ENCODE measurements at places on chromosomes 11 and 22.
A peak's percentile ranks its signal among the peaks of the same experiment; 100 is the strongest.

DNA sequence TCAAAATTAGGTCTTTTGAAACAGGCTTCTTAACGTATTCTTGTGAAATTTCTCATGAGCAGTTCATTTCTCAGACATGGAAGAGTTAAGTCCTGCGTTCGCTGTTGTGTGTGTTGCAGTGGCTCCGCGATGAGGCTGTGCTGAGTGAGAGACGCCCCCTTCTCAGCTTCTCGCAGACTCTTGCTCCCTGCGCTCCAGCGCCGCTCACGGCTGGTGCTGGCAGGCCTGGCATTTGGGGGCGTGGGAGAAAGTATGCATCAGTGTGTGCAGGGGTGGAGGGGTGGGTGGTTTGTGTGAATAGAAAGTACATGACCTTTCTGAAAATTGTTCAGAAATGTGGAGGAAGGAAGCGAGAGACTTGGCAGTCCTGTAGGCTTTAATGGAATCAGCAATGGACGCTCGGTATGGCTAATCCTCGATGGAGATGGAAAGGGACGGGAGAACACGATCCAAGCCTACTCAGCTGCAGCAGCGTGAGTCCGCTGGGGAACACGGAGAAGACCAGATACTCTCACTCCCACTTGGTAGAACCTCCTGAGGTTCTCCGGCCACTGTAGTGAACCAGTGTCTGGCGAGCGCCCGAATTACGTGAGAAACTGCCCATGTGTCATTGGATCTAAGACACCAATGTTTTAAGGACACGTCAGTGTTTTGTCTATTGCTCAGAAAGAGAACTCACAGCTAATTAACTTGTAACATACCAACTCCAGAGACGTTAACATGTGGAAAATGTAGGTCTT, 5.9 kb downstream of the TAB1 start:
- DNase-seq = no peak

- DNase-seq = no peak
Measured at GRCh38 chr22:44666207-44666585, 35.8 kb upstream of the PRR5 start.

- DNase-seq = peak; percentile 31
Measured at GRCh38 chr22:41501209-41501608, 32.3 kb downstream of the ACO2 start.

GRCh38 chr11:64233913-64234586, at the start of gene VEGFB:
Gene VEGFB, plus strand, starts transcription at chr11:64234584. Its CDS starts 250 bp downstream, at chr11:64234834.
- DNase-seq = peak; percentile 82

DNA sequence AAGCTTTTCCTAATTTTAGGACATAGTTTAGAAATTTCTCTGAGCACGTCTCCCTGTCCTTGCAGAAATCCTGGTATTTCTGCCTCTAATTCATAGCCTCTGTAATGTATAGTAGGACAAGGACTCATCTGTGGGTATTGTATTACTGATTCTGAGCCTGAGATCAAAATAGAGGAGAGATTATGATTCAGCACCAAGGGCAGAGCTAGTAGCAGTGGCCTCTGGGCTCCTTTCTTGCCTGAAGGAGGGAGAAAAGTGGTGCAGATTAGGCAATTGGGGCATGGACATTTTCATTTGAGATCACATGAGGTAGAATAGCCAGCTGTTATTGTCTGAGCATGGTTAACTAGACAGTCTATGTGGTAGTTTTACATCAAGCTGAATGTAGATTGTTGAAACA, 2.8 kb downstream of the MADD start:
- DNase-seq = no peak

- DNase-seq = no peak
Measured at GRCh38 chr22:47299211-47299862, 536.9 kb downstream of the TBC1D22A start.

GRCh38 chr11:19970944-19971343, 189.3 kb downstream of the DBX1 start:
- DNase-seq = no peak

GRCh38 chr11:33366918-33367317, 109.7 kb downstream of the HIPK3 start:
- no peak for DNase-seq

DNA sequence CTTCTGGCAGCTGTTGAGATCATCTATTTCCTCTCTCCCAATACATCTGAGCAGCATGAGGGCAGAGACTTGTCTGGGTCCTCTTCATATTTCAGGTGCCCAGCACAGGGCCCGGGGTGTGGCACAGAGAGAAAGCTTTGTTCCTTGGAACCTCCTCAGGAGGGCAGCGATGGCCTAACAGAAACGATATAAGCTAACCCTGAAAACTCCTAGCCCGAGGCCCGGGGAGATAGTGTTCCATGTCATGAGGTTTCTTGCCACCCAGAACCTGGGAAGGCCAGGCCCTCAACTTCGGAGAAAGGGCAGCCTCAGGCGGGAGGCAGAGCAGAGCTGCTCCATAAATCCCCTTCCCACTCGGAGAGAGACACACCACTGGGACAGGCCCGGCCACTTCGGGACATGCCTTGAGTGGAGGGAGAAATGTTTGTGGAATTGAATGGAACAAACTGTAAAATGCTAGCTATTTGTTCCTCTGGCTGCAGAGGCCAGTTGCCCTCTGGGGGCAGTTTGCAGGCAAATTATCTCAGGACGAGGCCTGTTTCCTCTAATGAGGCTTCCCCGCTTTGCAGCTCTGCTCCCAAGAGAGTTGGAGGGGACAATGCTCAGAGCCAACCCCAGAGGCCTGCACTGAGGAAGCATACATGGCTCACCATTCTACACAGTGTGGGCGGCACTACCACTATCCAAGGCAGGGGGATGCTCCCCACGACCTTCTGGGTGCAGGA, 11.6 kb downstream of the ARRB1 start:
- DNase-seq = no peak

DNA sequence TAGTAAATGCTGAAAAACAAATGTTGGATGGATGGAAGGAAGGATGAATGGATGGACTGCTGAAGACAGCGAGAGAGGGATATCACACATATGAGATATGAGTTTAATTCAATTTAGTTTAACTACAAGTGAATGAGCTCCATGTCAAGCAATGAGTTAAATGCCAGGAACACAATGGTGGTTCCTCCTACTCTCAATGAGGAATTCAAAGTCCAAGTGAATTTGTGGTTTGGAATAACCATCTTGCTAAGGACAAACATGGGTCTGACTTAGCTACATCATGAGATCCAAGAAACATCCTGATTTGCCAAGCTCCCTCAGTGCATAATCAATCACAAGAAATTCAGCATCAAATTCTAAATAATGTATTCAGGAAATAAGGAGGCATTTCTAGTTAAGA, 26.1 kb upstream of the PPP2R1B start:
- DNase-seq = no peak

GRCh38 chr22:44085743-44086270, 61.7 kb downstream of the PARVB start:
- peak; percentile 48 for DNase-seq

GRCh38 chr22:27798511-27799014, 3.0 kb downstream of the MN1 start:
- DNase-seq = no peak

GRCh38 chr11:126061707-126062678, 673 bp downstream of the CDON start:
- DNase-seq = no peak

GRCh38 chr11:126156814-126157213, 54.6 kb downstream of the RPUSD4 start:
- DNase-seq = no peak

- DNase-seq = no peak
Measured at GRCh38 chr11:73652046-73652730, 5.8 kb downstream of the PLEKHB1 start.

DNA sequence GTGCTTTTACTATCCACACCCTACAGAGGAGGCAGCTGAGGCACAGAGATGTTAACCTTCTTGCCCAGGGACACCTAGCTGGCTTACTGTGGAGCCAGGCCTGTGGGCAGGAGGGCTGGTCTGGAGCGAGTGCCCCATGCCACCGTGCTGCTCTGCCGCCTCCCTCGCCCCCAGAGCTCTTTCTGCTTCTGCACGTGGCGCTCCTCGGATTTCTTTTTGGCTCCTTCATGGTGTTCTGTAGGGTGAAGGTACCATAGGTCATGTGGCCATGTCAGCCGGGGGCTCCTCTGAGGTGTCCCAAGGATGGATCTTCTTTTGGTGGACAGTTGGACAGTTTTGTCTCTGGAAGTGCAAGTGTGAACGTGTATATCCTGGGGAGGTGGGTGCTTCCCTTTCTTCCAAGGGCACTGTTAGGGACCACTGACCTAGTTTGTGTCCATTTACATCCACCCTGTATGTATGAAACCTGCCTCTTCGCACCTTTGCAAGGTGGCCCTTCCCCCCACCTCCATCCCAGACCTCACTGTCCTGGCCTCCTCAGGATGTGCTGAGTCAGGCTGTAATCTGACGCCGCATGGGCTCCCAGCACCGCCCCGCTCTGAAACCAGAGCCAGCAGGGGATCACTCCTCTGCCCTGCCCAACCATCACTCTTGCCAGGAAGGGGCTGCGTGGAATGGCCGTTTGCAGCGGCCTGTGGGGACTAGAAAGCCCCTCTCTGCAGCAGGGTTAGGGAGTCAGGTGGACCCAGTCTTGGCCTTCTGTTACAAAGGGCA, 31.7 kb downstream of the POLR3H start:
- no peak for DNase-seq

DNA sequence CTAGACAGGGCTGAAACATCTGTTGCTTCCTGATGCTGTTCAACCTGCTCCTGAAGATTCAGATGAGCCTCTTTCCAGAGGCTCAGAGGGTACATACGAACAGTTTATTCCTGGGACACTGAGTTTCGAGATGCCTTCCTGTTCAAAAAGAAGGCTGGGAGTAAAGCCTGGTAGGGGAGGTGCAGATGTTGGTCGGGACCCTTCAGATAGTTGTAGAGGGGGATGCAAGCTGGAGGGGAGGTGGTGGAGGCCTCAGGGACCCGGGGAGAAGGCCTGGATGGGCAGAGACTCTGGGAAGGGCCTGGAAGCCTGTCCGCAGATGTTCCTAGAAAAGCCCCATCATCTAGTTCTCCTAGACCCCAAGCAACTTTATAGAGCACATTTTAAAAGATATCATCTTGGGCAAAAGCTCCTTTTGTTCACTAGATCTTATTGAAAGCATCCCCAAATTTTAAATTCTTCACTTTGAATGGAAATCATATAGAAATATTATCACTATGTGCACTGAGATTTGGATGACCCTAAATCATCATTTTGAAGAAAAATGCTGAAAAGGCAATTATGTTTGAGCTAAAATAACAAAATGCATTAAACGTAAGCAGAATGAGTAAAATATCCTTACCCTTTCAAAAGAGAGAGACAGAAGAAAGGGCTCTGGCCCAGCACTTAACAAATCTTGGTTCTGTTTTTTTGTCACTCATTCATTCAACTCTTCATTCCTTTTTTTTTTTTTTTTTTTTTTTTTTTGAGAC, 41.2 kb downstream of the RTL6 start:
- no peak for DNase-seq

DNA sequence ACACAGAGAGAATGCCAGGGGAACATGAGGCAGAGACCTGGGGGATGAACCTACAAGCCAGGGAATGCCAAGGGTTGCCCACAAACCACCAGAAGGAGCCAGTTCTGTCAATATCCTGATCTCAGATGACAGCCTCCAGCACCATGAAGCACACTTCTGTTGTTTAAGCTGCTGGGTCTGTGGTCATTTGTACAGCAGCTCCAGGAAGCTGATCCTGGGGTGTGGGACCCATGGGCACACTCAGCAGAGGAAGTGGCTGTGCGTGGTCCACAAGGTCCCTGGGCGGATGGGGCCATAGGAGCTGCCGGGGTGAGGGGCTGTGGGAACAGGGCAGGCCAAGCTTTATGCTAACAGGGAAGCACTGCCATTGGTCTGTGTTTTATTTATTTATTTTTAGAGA, 12.1 kb downstream of the PPM1F start:
- no peak for DNase-seq

DNA sequence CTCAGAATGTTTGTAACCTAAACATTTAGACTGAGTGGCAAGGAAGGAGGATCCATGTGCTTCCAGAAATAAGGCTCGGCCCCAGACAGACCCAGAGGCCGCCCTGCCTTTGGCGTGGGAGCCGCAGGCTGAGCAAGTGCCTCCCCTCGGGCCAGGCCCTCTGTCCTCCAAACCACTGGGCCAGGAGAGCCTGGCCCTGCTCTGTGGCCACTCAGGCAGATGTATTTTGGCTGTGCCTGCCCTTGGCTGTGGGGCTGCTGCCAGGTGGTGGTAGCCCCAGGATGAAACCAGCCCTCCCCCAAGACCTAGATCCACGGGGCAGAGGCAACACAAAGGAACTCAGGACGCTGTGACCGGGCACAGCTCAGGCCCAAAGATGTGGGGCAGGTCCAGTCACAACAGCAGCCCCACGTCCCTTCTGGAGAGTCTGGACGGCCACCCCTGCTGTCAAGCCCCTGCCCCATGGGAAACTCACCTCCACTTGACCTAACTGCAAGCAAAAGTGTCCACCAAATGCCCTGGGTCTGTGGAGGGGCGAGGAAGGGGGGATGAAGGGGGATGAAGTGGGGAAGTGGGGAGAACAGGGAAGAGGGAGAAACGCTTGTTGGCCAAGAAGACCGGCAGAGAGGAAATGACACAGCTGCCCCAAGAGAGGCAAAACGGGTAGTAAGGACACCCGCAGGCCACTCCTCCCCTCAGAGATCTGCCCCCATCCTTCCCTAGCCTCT, 24.0 kb downstream of the PISD start:
- no peak for DNase-seq

GRCh38 chr11:4695442-4695841, 2.2 kb downstream of the OR51E2 start:
- no peak for DNase-seq

- DNase-seq = no peak
Measured at GRCh38 chr11:19347911-19348310, 107.2 kb upstream of the E2F8 start.

DNA sequence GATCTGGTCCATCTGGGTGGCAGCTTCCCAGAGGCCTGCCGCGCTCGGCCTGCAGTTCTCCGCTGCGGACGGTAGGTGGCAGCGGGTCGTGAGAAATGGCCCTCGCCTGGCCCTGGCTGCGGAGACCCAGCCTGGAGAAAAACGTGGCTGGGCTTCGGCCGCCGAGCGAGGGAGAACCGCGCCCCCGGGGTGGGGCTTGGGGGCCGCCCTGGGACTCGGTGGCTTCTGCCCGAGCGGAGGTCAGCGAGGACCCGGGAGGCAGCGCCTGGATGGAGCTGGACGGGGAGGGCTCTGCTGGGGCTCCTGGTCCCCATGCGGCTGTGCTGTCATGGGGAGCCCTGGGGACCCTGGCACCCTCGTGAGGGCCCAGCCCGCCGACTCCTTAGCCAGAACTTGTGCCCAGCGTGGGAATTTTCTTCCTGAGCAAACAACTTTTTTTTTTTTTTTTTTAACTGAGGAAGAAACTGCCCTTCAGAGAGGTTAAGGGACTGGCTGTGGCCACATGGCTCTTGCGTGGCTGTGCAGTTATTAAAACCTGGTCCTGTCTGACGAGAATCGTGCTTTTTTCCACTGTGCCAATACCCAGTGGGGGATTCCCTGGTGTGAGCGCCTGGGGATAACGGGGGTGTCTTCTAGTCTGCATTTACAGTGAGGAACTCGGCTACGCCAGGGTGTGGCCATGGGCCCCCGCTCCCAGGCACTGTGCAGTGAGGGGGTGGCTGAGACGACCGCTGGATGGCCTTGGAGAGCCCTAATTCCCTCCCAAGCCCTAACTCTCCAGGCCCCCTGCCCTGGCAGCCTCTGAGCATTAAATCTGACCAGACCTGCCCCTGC, 535.6 kb downstream of the INSC start:
- peak; percentile 67 for DNase-seq

- peak; percentile 72 for DNase-seq
Measured at GRCh38 chr22:40289991-40290459, 56.3 kb upstream of the ADSL start.
